Naive thymus-derived CD8-positive, alpha-beta T cell (primary cell): ENCODE measurements at places on chromosomes 7 and 10.

DNA sequence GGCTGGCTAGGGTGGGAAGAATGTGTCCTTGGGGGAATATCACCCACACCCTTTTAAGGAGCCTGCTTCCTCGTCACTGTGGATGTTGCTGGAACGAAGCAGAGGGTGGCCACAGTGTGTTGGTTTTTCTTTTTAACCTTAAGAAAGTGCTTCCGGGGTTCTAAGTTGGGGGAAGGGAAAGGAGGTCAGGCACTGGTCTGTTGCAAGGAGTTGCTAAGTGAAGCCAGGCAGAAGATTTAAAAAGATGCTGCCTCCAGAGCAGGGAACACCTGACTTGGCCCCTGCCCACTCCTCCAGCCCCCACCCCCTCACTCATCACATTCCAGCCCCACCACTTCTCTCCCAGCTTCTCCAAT, 213.1 kb downstream of the EMX2 start:
- no peak for DNase-seq

DNA sequence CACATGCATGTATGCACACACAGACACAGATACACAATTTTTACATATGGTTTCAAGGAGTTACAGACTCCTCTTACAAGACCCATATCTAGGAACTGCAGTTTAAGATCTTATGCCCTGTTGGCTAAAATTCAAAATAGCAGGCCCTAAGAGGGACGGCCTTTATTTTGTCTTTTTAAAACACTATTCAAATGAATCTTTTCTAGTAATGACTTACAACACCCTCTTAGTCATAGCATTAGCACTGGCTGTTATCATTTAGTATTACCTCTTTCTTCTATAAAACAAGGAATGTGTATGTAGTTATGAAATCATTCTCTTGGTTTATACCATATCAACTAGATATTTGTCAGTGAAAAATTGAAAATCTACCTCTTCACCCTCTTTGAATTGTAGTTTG, 15.3 kb downstream of the PAPSS2 start:
- DNase-seq, result no peak

- DNase-seq, result no peak
These were observed 66.8 kb downstream of the ZNF503 start for GRCh38 chr10:75334720-75335119.

GRCh38 chr7:15820319-15820718, 133.8 kb upstream of the MEOX2 start:
- no peak for DNase-seq

- no peak for DNase-seq
These were observed 141.4 kb downstream of the MBL2 start for GRCh38 chr10:52631146-52631545.

DNA sequence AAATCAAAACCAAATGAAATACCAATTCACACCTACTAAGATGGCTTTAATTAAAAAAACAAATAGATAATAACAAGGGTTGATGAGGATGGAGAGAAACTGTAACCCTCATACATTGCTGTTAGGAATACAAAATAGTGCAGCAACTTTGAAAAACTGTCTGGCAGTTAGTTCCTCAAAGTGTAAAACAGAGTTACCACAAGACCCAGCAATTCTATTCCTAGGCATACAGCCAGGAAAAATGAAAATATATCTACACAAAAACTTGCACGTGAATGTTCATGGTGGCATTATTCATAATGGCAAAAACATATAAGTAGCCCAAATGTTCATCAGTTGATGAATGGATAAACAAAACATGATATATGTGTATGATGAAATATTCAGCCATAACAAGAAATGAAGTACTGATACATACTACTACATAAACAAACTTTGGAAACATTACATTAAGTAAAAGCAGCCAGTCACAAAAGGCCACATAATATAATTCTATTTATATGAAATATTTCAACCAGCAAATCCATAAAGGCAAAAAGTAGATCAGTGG, 83.5 kb downstream of the BRAF start:
- DNase-seq, result no peak

- DNase-seq, result no peak
These were observed 14.9 kb upstream of the LANCL2 start for GRCh38 chr7:55350281-55350680.

DNA sequence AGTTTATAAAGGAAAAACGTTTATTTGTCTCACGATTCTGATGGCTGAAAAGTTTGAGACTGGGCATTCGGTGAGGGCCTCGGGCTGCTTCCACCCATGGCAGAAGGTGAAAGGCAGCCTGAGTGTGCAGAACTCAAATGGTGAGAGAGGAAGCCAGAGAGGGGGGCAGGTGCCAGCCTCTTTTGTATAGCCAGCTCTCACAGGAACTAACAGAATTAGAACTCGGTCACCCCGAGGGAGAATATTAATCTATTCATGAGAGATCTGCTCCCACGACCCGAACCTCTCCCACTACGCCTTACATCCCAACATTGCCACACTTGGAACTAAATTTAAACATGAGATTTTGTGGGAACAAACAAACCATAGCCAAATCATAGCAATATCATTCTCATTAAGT, 112.6 kb downstream of the ZPBP start:
- DNase-seq, result no peak
